KBM-7 (cell line): ENCODE measurements at places on chromosomes 1 and 21.
A peak's percentile ranks its signal among the peaks of the same experiment; 100 is the strongest.

DNA sequence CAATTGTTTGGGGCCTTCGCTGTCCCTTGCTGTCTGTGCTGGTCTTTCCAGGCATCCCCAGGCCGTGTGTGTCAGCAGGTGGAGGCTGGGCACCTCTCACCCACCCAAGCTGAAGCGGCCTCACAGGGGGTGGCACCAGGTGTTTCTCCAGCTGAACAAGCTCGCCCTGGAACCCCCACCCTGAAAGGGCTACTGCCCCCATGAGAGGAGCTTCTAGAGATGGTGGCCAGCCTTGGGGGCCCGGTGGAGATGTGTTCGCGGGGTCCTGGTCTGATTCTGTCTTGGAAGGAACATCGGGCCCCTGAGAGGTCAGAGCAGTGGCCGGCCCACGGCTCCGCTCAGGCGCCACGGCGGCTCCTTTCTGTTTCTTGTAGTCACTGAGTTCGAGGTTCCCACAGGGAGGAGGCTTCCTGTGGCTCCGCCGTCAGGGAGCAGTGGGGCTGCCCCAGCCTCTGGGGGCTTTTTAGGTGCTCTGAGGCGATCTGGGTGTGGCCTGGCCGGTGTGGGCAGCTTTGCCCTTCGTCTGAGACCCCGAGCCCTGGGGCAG, 46.9 kb downstream of the SKI start:
- DNase-seq, result no peak

DNA sequence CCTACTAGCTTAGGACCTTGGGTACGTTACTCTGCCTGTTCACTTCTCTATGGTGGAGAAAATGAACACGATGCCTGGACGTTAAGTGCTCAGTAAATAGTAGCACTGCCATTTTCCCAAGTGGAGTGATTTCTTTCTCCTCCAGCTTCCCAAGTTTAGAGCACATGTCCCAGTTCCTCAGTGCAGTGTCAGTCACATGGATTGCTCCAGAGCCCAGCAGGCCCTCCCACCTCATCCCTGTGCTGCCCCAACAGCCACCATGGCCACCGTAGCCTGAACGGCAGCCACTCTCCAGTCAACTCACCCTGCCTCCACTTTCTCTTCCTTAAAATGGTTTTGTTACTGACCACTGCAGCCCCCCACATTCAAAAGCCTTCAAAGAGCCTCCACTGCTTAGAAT, 8.5 kb downstream of the STMN1 start:
- no peak for DNase-seq

DNA sequence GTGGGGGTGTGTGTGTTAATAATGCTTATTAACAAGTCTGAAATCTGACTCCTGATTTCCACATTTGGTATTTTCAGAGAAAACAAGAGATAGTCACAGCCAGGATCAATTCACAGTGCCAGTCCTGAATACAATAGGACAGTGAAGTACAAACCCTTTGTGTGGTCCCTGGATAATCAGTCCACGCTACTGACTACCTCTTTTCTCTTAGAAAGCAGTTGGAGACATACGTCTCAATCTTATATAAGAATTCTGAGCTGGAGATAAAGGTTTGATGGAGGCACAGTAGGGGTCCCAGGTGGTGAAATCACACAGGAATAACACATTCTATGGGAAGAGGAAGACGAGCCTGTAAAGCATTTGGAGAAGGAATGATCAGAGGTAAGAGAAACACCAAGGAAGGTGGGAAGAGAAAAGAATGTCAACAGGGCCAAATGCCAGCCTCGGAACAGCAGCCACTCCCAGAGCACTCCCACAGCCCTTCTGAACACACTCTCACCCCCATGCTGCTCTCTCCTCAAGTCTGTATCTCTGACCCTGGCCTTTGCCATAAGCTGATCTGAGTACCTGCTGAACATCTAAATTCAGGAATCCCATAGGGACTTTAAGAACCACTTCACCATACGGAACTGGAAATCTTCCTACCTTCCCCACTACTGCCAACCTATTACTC, 48.6 kb downstream of the TRAF5 start:
- no peak for DNase-seq

DNA sequence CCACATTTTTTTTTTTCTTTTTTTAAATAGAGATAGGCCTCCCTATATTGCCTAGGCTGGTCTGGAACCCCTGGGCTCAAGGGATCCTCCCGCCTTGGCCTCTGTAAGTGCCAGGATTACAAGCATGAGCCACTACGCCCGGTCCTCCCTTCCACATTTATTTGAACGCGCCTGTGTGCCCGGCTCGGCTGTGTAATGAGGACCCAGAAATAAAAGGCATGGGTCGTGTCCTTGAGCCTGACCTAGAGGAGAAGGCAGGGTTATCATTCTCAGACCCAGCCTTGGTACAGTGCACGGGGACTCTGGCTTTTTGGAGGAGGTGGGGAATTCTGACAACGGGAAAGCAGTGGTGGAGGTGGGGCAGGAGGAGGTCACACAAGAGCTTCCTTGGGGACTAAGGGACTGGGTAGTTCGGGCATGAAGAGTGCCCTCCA, 841 bp downstream of the CENPF start:
- DNase-seq, result peak; percentile 37

DNA sequence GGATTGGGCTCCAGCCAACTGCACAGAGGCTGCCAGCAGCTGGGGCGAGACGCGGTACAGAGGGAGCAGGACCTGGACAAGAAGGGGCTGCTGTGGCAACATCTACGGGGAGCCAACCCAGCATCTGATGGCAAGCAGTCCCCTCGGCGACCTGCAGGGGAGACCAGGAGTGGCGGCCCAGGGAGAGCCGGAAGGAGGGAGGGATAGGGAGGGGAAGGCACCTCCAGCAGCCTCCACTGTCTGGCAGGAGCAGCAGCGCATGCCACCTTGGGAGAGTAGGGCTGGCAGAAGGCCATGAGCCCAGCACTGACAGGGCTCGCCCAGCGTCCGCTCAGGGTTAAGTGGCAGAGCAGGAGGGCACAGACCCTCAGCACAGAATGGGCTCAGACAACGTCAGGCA, 17.3 kb downstream of the CHD5 start:
- no peak for DNase-seq

DNA sequence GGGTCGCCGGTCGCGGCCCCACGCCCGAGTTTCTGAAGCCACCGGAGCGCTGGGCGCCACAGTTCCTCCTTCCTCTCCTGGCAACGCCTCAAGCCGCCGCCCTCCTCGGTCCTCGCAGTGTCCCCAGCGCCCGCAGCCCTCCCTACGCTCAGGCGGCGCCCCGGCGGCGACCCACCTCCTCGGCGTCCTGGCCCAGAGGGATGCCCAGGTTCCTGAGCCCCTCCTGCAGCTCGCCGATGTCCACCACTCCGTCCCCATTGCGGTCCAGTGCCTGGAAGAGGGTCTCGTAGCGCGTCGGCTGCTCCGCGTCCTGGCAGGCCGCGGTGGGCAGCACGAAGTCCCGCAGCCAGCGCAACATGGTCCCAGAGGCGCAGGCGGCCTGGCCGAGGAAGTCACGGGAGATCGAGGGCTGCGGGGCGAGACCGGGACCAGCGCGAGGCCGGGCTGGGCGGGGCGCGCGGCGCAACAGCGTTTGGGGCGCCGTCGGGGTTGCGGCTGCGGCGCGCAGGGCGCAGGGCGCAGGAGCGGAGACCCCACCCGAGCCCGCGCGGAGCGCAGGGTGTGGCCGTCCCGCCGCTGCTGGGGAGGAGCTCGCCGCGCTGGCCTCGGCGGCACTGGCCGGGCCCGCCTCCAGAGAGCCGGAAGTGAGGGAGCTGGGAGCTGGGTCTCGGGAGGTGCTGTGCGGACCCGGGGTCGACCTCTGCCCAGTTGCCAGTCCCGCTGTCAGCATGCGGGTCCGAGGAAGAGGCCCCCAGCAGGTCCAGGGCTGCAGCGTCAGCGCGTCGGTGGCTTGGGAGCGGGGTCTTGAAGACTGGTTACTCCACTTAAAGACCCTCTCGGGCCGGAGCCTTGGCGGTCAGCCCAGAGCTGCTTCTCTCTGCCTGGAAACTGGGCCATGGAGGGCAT, at the start of gene SLC25A24:
TSS of gene SLC25A24 (minus strand) at position 563 of the 906 bp plus-strand sequence. CDS start at position 358, 205 bp downstream.
- peak; percentile 81 for DNase-seq

GRCh38 chr1:220905650-220906560, 26.7 kb downstream of the HLX start:
- DNase-seq, result no peak

GRCh38 chr1:27306892-27307761, 14.8 kb upstream of the TMEM222 start:
- DNase-seq, result no peak

GRCh38 chr1:42552636-42553035, 89.5 kb downstream of the CCDC30 start:
- DNase-seq, result no peak

- no peak for DNase-seq
Measured at GRCh38 chr1:192453360-192453992, 122.1 kb upstream of the RGS1 start.

DNA sequence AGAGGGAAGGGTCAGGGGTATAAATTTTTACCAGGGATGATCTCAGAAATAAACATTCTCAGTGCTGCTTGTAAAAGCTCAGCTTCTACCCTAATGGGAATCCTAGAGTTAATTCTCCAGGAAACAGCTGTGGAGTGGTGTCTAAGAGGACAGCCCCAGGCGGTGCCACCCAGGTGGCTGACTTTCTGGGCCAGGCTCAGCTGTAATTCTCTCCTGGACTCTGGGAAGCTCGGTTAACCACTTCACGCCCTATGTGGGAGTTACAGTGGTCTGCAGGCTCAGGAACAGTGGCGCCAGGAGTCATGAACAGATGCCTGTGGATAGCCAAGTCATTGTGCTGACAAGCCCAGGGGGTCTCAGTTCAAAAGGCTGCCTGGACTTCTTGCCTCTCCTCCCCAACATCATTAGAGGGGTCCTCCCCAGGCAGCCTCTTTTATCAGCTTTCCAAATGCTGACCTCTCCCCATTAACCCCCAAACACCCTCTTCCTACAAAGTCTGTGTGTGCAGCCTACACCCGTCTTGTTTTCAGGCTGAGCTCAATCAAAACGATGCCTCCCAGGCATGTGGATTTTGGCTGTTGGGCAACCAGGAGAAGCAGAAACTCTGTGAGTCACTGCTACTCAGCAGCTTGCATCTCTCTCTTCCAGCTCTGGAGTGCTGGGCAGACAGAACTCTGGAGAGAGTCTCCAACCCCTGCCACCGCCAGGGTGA, 1.2 kb downstream of the HHIPL2 start:
- peak; percentile 14 for DNase-seq

DNA sequence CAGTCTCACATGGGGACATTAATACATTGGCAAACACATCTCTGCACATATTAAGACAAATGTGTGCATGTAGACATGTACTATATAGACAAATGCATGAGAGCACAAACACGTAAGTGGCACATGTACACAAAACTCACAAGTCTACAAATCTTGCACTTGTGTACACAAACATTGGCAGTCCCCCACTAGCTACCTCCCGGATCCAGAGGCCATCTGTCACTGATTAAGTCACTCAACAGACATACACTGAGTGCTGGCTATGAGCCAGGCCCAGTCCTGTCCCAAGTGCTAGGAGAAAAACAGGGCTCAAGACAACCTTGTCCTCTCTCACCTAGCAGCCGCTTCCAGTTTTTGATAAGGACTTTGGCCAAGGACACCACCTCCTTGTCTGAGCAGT, 7.0 kb downstream of the TCEA3 start:
- DNase-seq, result no peak

DNA sequence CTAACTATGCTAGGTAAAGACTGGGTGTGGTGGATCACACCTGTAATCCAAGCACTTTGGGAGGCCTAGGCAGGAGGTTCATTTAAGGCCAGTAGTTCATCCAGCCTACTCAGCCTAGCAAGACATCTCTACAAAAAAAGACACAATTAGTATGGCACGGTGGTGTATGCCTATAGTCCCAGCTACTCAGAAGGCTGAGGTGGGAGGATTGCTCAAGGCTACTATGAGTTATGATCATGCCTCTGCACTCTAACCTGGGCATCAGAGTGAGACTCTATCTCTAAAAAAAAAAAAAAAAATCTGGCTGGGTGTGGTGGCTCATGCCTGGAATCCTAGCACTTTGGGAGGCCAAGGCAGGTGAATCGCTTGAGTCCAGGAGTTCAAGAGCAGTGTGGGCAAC, 21.6 kb downstream of the NUP210L start:
- no peak for DNase-seq

DNA sequence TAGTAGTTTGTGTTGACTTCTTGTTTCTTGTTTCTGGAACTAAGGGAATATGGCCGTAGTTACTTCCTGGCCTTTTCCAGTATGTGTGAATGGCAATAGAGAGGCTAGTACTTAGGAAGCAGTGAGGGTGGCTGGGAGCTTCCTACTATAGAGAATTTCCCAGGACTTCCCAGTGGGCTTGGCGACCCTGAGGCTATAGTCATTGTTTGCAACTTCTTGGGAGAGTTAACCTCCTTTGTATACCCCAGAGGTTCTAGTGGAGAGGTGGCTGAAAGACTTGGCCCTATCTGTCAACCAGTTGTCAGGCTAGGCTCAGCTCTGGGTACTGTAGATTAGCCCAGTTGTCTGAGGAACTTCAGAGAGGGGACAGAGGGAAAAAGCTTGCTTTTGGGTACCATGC, 15.6 kb downstream of the RAD54L start:
- no peak for DNase-seq

DNA sequence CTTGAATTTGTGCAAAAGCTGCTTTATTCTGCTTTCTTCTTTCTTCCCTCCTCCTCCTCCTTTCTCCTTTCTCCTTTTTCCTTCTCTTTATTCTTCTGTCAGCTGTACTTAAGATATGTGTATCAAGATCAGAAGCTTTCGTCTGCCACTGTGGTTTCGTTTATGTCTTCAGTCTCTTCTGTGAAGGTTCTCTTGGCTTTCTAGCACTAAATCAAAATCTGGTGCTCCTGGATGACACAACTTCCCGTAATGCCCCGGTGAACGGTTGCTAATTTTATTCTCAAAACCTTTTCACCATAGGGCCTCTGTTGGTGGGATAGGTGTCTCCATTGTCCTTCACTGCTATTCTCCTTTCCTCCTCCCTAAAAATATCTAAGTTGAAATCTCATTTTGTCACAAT, 5.0 kb downstream of the ATF6 start:
- DNase-seq, result no peak

DNA sequence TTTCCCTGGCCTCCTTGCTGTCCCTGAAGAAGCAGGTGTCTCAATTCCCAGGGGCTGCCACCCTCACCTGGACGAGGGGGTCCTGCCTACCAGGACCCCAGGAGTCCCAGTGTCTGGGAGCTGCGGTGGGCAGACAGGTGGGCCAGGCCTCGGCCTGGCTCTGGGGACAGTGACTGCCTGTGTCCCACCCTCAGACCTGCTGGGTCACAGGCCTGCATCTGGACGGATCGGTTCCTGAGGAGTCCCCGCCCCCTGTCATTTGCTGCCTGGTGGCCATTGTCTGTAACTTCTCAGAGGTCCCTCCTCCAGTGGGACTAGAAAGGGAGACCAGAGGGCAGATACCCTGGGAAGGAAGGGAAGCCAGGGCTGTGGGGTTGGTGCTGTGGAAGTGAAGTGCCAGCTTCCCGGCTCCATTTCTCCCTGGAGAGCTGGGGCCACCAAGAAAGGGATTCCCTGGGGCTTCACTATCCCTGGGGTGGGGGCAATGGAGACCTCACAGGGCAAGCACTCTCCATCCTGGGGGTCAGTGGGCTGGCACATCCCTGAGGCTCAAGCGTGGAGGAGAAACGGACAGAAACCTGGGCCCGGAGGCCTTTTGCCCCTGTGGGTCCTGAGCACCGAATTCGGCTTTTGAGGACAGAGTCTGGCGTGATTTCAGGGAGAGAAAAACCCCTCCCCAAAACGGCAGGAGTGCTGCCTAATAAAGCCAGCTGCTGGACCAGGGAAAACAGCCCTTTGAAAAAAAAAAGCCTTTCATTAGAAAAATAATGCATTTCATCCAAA, 157.3 kb downstream of the PEX14 start:
- DNase-seq, result no peak
